Common myeloid progenitor, CD34-positive (primary cell): ENCODE measurements at places on chromosomes 12 and 14.

DNA sequence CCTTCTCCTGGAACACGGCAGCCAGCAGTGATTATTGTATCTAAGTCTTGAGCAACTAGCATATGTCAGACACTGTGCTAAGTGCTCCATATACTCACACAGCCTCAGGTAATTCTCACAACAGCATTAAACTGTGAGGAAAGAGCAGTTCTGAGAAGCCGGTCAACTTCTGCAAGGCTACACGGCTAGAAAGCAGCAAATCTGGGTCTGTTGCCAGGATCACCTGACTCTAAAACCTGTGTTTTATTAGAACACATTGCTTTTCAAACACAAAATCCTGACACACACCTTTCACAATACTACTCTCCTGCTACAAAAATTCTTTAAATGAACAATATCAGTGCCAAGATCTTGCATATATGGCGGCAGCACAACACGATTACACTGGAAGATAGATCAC lies 49.8 kb upstream of the CRACR2A start:
- DNase-seq: no peak

DNA sequence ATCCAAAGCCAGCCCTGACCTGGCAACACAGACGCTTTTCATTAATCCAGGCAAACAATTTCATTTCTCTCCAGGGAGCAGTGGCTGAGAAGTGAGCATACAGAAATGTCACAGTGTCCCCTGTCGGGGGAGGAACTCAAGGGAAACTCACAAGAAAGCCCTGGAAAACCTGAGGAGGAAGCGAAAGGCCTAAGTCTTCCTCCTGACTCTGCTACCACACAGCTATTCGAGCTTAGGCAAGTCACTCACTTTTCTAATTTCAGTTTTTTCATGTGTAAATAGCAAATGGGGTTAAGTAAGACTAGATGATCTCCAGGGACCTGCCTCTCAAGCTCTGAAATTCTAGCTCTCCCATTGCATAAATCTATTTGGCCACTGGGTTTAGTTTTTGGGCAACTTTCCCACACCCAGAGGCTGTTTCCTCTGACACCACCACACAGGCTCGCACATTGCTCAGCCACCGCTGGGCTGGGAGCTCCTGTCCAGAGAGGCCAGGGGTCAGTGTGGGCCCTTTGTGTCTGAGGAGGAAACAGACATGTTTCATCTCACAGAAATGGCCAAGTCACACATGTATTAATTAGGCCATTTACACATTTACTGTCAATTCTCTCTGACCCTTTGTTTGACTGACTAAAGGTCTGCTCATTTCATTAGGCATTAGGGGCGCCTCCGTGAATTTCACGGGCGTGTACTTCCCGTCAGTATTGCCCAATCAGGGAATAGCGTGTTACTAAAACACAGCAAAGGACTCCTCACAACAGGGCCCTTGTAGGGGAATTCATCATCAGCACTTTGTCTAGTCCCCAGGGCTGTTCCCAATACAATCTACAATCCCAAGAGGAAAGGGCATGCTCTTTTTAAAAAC lies 9.8 kb upstream of the PNMA1 start:
- DNase-seq: no peak

GRCh38 chr12:64889434-64890216 lies 65.2 kb downstream of the TBC1D30 start:
- no peak for DNase-seq

DNA sequence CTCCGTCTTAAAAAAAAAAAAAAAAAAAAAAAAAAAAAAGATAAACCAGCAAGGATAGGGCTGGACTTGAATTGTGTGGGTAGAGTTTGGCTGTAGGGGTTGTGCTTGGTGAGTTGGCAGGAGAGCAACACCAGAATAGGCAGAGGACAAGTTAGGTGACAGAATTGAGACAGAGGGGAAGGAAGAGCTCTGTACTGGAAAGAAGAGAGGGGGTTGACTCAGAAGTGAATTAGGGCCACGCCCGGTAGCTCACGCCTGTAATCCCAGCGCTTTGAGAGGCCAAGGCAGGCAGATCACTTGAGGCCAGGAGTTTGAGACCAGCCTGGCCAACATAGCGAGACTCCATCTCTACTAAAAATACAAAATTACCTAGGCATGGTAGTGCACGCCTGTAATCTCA lies 6.1 kb upstream of the TMEM30B start:
- no peak for DNase-seq

DNA sequence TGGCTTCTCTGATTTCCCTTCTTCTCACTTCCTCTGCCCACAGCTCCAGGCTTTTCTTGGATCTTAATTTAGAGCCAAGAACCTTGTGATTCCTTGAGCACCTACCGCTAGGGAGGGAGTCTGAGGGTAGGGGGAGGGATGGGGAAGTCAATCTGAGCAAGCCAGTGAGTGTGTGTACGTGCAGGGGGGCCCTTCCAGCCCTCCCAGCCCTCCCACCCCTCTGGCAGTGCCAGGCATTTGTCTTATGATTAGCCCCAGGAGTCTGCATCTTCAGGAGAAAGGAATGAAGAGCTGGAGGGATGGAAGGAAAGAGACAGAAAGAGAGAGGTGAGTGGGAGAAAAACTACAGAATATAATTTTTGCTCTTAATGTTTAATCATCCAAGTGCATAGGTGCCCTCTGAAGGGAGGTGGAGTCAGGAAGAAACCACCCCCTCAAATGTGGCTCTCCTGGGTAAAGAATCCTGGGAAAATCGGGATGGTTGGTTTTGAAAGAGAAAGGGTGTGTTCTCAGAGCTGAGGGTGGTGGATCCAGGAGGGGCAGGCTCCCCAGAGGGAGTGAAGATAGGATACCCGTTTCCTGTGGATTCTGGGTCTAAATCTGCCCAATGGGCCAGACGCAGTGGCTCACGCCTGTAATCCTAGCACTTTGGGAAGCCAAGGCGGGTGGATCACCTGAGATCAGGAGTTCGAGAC lies 2.1 kb downstream of the PIANP start:
- no peak for DNase-seq

DNA sequence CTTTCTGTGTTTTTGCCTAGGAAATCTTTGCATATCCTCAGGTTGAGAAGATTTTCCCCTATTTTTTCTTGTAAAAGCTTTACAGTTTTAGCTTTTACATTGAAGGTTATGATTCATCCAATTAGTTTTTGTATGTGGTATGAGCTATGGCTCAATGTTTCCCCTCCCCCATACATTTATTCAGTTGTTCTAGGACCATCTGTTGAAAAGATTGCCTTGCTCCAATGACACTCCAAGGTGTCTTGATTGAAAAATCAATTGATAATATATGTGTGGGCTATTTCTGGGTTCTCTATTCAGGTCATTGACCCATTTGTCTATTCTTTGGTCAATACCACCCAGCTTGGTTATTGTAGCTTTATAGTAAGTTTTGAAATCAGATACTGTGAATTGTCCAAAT lies 42.6 kb downstream of the LRTM2 start:
- no peak for DNase-seq

- DNase-seq: no peak
These were observed 2.1 kb downstream of the TSPAN11 start for GRCh38 chr12:30928356-30929244.

DNA sequence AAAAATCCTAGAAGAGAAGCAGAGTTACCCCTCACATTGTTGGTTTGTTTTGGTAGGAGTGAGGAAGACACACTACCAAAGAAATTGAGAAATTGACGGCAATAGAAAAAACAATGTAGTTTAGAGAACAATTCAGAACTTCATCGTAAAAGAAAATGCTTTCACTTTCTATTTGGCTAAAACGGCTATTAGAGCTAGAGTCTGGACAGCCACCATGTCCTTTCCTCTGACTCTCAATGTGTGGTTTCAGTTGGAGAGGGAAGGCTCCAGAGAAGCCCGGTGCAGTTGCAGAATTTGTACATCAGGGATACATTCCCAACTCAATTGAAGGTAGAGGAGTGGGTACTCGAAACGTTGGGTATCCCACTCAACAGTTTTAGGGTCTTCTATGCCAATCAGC lies 535.3 kb downstream of the GALC start:
- no peak for DNase-seq

- peak; percentile 1 for DNase-seq
These were observed 24.4 kb upstream of the PTPRB start for GRCh38 chr12:70661466-70662161.

GRCh38 chr14:103391048-103391447 lies 5.8 kb downstream of the MARK3 start:
- DNase-seq: peak; percentile 88

GRCh38 chr12:10716704-10717315 lies 6.3 kb downstream of the YBX3 start:
- DNase-seq: no peak
